ENCODE measurements at places on chromosomes 3 and 15. TPM values are rescaled to one million over a fixed set of nuclear protein-coding genes. Genes with fewer than 3 reads are reported as not detected.

GRCh38 chr3:61780016-61780415, 218.6 kb downstream of the PTPRG start:
- DNase-seq, result no peak

NOX5 gene
- total RNA-seq, result 0.03 TPM

GRCh38 chr15:70060214-70060992, 37.3 kb downstream of the TLE3 start:
- no peak for DNase-seq

- no peak for DNase-seq
Observed at GRCh38 chr15:56342653-56343052, 22.6 kb upstream of the TEX9 start.

- peak; percentile 58 for DNase-seq
Observed at GRCh38 chr3:71497367-71497897, 86.1 kb downstream of the FOXP1 start.

DNA sequence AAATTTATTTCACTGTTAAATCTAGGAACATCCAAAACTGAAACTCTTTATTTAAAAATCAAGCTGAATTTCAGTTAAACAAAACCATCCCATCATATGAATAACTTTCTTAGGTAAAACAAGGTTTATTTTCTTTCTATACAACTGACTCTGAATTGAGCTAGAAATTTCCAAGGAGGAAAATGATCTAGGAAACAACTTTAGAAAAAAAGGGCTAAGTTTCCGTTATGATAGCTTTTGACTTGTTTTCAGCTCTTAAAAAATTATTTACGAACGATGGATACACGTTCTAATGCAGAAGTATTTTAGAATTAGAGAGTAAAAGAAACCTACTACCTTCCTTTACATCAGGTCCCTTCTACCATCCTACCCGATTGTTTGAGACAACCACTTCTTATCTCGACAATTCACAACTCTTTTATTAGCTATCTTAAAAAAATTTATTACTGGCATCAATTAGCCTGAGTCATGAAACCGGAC, 1.8 kb upstream of the IGF1R start:
- no peak for DNase-seq

DNA sequence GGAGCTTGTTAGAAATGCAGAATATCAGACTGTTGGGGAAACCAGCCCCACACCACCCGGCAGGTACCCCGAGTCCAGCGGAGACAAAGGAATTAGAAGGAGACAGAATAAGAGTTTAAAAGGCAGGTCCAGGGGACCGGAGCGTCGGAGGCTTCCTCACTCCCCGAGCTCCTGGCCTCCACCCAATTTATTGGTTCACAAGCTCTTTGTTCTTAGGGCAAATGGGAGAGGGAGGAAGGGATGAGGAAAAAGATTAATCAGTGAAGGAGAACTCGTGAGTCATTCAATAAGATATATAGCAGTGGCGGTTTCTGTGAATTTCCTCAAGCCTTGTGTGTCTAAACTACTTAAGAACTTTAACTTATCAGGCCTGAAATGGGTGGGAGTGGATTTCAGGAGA, 32.1 kb upstream of the WDR72 start:
- DNase-seq, result no peak

GREM1 gene
- total RNA-seq, result 0.12 TPM

DNA sequence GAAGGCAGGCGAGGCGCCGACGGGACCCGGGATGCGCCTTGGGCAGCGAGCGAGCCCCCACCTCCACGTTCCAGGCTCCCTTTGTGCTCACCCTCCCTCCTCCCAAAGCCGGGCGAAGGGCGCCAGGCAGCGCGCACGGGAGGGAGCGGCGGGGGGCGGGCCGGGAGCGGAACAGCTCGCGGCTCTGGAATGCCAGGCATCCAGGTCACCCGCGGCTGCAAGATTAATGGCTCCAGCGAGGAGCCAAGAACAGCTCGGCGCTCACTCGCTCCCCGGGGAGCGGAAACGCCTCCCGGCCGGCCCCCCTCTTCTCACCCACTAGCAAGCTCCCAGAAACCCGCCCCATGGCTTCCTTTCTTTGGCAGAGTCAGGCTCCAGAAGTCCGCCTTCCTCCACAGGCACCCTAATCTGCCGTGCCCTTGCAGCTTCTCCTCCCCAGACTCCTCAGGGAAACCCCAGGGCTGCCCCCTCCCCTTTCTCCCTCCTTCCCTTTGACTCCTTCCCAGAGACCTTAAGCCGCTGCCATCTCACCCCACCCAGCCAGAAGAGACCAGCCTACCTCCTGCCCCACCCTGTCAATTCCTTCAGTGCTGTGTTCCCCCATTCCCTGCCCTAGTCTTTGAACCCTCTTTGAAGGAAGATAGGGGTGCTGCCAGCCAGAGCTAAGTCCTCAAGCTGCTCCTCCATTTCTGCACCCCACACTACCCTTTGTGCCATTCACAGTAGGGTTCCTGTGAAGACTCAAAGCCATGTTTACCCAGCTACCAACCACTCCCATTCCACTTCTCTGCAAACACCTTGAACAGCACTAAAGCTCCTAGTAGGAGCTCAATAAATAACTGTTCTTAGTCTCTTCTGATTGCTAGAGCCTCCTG, 9.9 kb downstream of the AMOTL2 start:
- DNase-seq, result peak; percentile 99

- peak; percentile 78 for DNase-seq
Observed at GRCh38 chr15:71807125-71807629, 3.2 kb upstream of the NR2E3 start.

CISH gene
- total RNA-seq, result 3.6 TPM

ISG20 gene
- 1.1 TPM for total RNA-seq

GRCh38 chr15:69602921-69603320, 150.3 kb downstream of the RPLP1 start:
- no peak for DNase-seq

DNA sequence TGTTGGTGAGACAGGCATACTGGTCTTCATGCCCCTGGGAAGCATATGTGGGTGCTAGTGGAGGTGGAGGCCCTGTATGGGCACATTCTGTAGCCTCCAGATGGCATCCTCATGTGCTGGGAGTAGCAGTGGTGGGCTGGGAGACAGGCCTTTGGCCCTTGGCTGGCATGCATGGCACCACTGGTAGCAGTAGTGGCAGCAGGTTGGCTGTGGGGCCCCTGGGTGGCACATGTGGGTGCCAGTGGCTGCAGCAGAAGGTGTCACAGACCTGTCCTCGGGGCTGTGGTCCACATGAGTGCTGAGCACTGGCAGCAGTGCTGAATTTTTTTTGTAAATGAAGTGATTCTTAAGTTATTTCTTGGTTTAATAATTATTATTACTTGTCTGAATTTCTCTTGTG, 71.2 kb downstream of the TNFAIP8L3 start:
- no peak for DNase-seq

DNA sequence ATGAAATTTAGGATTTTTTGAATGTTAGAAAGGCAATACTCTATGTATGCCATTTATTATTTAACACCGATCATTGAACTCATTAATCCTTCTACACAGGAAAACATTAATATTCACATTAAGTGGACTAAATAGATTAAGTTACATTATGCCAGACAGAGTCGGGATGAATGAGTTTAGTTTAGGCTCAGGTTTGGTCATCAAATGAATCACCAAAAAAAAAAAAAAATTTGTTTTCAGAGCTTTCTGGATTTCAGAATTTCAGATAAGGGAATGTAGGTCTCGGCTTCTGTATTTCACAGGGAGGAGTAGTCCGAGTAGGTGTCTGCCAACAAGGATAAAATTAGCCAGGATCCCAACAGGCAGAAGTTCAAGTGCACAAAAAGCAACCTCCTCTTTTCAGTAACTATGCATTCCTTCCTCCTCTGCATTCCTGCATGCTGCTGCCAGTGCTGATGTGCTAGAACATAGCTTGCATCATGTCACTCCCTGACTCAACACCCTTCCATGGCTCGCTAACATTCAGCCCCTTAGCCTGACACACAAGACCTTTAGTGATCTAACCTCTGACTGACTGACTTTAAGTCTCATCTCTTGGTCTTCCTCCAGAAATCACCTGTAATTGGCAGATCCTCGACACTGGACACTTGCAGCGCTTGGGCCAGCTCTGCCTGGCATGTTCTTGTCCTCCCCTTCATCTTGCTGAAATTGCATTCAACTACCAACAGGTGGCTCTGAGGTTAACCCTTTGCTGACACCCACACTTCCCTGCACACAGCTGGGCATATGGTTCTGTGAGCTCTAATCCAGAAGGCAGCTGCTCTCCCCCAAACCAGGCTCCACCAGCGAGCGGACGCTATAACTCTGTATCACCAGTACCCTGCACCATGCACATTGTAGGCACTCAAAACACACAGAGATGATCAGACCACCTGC, 145.4 kb upstream of the PROK2 start:
- DNase-seq, result peak; percentile 82

DNA sequence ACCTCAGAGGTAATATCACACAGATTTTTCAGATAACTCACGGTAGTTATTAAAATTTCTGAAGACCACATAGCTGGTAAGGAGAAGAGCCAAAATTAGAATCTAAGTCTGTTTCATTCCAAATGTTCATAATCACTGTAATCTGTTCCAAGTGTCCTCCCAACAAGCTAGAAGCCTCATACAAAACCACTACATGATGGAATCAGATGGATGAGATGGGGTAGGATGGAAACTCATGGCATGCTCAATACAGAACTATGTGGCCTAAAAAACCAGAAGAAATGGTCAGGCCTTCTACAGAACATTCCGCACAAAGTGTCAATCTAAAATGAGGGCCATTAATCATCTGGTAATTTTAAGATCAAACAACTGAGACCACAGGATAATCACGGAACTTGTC, 91.8 kb downstream of the THBS1 start:
- no peak for DNase-seq

RHO gene
- not detected for total RNA-seq

FILIP1L gene
- total RNA-seq, result not detected

Measured in GM23338 (cell line).